Renal cortex interstitium (tissue), 15 donors: ENCODE measurements at places on chromosomes 12 and 14. TPM values are rescaled to one million over a fixed set of nuclear protein-coding genes. Genes with fewer than 3 reads are reported as not detected.

DNA sequence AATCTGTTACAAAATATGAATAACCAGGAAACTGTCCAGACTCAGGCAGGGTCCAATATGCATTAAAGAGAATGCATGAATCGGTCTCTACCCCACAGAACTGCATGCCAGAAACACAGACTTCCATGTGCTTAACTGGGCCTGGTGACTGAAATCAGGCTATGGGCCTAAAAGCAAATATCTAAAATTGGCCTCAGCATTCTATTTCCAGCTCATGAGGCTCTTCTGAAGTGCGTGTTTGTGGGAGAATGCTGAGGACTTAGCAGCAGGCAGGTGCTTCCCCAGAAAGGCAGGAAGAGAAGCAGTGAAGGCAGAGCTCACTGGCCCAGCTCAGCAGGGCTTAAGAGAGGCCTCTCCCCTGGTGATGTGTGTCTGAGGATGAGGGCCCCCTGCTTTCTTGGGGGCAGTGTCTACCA, 48.5 kb downstream of the ADGRD1 start:
- DNase-seq, result no peak

- no peak for DNase-seq
Measured at GRCh38 chr12:65911321-65911720, 87.0 kb downstream of the HMGA2 start.

GRCh38 chr14:65070471-65070976, 31.8 kb downstream of the MAX start:
- DNase-seq, result no peak

GPR137C gene
- 5.9 TPM for polyA plus RNA-seq

DNA sequence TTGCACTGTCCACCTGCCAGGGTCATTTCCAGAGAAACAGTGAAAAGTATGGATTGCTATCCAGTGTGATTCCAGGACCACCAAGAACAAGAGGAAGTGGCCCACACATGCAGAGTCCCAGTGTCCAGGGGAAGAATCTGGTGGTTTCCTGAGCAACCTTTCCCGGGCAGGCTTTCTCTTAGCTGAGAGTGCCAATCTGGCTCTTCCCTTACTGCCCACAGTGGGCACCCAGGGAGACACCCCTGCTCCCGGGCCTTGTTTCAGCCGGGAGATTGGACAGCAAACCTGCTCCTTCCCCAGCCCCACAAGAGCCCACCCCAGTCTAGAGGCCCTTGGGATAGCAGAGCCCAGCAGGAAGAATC, 62.1 kb downstream of the VWF start:
- DNase-seq, result no peak

RIMBP2 gene
- polyA plus RNA-seq, result 26.5 TPM

DNA sequence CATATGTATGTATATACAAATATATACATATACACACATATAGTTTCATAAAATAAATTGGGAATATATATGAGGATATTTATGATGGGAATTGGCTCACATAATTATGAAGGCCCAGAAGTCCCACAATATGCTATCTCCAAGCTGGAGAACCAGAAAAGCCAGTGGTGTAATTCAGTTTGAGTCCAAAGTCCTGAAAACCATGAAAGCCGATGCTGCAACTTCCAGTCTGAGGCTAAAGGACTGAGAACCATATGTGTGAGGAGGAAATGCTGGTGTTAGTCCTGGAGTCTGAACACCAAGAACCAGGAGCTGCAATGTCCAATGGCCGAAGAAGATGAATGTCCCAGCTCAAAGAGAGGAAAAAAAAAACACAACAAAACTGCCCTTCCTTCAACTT, 65.5 kb upstream of the PRKD1 start:
- no peak for DNase-seq

DNA sequence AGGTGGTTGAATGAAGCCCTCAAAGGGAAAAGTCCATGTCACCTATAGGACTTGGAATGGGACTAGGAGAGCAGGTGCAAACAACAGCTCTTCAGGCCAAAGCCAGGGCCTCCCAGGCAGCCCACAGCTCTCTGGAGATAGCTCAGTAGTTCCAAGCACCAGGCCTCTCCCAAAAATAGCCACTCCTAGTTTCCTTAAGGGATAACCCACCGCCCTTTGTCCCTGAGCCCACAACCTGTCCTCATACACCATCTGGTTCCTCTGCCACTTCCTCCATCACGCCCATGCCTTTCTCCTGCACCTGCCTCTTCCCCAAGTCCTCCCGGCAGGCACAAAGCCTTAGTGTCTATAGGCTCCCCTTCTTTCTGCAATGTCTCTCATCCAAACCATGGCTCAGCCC, 2.1 kb downstream of the RAB15 start:
- DNase-seq, result no peak

FRMD6 gene
- 18.1 TPM for polyA plus RNA-seq

GRCh38 chr14:99125113-99125512, 146.9 kb downstream of the BCL11B start:
- DNase-seq, result no peak

GRCh38 chr14:77965919-77966435, 166.1 kb downstream of the ADCK1 start:
- peak; percentile 68 for DNase-seq

BCL11B gene
- 2.7 TPM for polyA plus RNA-seq

DNA sequence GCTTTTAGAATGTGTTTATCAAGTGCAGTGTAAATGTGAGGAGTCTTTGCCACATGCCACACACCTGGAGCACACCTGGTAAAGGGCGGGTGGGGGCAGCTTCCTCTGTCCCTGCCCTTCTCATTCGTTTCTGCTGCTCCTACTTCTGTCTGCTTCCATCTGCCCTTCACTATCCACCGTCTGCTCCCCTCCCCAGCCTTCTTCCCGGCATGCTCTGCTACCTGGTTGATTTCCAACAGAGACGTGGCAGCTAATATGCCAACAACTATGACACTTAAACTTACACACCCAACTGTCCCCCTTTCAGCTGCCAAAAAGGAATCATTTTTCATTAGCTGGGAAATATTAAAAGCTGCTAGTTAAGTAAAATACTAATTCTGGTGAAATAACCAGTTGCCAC, 9.1 kb upstream of the CARMIL3 start:
- no peak for DNase-seq

TAOK3 gene
- 30.7 TPM for polyA plus RNA-seq

DNA sequence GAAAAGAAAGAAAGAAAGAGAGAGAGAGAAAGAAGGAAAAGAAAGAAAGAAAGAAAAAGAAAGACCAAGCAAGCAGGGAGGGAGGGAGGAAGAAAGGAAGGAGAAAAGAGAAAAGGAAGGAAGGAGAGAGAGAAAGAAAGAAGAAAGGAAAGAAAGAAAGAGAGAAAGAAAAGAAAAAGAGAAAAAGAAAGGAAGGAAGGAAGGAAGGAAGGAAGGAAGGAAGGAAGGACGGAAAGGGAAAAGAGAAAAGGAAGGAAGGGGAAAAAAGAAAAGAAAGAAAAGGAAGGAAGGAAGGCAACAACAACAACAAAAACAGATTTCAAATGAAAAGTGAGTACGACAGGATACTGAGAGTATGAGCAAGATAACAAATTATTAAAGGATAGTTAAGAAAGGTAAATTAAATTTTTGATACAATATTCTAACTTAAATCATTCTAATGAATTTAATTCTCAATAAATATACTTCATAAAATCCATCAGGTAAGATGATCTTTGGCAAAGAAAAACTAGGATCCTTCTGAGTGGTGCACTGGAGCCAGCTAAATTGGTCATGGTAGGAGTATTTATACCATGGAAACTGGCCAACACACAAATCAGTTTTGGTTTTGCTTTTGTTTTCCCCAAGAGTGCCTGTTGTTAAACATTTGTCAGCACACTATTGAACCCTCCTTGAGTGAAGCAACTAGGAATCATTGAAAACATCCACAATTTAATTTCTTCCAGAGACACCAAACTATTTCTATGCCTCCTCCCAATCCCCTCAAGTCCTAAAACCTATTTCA, 56.1 kb upstream of the DYRK2 start:
- DNase-seq, result peak; percentile 9
